NCI-H774 (cell line): ENCODE measurements at places on chromosomes 13 and 19.

DNA sequence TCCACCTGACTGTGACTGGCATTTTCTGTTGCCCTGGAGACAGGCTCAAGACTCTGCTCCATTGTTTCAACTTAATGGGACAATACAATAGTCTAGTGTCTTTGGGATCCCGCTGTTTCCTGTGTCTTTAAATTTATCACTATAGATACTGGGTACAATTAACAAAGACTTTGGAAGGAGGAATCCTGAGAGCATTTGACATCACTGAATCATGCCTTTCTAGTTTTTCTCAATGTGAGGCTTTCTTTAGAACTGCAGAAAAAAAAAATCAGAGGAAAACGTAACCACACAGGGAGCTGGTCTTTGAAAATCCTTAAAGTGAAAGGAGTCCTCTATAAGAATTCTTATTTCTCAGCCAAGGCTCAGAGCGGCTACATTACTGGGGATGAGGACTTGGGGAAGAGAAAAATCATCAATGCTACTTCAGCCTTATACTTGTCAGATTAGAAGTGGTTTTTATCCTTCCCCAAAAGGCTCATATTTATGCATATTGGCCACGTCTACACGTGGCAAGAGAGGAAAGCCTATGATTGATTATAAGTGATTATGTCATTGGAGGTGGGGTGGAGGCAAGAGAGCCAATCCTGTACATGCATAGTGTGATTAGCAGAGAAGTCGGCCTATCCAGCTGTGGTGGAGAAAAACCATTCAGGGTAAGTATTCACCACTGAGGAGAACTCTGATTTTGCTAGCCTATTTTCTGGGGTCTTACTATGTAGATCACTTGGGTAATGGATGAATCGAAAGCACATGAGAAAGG lies 34.4 kb upstream of the UBL3 start:
- no peak for DNase-seq

DNA sequence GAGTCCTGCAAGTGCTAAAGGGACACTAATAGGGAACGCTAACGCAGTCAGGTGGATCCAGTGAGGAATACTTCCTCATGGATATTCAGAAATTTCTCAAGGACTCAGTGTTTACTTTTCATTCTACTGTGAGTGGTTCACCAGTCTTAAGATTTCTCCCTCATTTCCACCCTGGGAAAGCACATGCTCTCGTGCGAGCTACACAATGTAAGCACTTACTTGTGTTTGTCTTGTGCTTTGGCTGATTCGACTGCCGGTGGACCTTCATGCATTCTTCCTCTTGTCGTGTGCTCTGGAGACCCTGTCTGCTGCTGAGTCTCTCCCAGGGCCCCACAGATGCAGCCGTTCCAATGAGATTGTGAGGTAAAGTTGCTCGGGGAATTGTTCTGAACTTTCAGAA lies 180.1 kb downstream of the NUFIP1 start:
- DNase-seq, result no peak

DNA sequence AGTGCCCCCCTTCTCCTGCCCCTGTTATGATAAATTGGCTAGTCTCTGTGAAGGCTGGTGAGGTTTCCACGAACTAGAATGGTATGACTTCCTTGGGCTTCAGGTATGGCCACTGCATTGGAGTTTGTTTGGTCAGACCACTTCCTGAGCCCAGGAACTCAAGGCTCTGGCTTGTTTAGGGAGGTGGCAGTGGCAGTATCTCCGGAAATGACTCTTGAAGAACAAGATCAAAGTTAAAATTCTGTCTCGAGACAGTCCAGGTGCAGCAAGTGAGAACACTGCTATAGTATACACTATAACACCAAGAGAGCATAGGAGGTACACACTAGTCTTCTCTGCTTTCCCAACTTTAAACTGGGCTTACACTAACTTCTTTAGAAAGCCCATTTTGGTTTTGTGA lies 309.1 kb downstream of the KLF12 start:
- DNase-seq, result no peak

GRCh38 chr13:29423050-29423449 lies 172.4 kb downstream of the SLC7A1 start:
- DNase-seq, result no peak

DNA sequence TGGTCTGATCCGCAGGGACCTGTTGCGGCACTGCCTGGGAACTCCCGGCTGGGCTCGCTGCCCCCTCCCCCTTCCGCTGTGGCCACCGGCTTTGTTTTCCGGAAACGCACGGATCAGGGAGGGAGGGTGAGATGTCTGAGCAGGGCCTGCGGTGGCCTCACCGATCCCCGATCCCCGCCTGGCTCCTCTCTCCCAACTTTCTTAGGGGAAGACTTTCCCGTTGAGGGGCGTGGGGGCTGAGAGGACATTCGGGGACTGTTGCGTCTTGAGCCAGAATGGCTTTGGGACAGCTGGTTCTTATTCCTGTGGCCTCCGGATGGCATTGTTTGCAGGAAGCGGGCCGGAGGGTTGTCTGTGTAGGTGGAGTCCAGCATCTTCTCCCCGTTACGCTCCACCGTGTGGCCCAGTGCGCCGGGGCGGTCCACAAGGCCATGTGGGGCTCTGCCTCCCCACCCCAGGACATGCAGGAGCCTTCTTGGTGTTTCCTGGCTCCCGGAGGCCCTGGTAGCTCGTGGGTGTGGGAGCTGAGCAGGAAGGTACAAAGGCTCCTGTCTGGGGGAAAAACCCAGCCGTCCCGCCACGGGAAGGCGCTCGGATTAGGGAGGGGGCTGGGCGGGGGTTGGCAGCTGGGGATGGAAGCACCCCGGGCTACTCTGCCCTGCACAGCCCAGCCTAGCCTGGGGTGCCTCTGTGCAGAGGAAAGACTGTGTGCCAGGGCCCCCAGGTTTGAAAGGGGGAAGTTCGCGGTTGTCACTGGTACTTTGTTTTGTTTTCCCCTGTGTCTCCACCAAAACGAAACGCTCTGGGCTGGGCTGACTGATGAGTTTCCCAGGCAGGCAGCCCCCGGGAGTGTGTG lies 1.3 kb downstream of the CSNK1G2 start:
- DNase-seq, result peak; percentile 20

DNA sequence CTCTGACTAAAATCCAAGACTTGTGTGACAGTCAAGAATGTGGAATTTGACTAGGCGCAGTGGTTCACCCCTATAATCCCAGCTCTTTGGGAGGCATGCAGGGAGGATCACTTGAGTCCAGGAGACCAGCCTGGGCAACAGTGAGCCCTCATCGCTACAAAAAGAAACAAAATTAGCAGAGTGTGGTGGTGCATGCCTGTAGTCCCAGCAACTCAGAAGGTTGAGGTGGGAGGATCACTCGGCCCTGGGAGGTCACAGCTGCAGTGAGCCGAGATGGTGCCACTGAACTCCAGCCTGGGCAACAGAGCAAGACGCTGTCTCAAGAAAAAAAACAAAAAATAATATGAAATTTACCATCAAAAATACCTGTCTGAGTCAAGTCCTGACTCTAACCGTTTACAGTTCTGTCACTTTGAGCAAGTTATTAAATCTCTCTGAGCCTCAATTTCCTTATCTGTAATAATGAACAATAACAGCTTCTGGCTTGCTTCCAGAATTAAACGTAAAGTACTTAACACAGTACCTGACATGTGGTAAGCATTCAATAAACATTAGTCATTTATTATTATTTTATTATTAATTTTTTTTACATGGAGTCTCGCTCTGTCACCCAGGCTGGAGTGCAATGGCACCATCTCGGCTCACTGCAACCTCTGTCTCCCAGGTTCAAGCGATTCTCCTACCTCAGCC lies 204.6 kb upstream of the TSC22D1 start:
- DNase-seq, result no peak
